ENCODE measurements at places on chromosomes 13 and 19.

- no peak for DNase-seq
Measured at GRCh38 chr13:109656206-109656605, 130.2 kb downstream of the IRS2 start.

- DNase-seq: no peak
Measured at GRCh38 chr13:39768962-39769361, 113.5 kb downstream of the COG6 start.

- DNase-seq: no peak
Measured at GRCh38 chr19:55031178-55031577, 6.9 kb downstream of the GP6 start.

DNA sequence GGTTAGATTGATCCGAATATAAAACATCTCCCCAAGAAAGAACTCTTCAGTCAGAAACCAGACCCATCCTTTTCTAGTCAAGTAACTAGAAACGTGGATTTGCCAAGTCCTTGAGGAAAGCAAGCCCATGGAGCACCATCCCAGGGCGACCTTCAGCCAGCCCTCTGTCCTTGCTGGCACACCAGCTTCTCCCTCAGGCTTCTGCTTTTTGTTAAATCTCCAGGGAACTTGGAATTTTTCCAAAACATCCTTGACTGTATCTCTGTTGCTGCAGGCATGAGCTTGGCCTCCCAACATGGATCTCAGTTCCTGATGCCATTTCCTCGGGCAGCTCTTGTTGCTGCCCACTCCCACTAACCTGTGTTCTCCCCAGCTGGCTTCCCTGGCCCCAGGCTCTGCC lies 27.1 kb upstream of the C1QTNF9 start:
- DNase-seq: no peak

- DNase-seq: no peak
Measured at GRCh38 chr19:54456423-54457373, 6.9 kb downstream of the LENG9 start.

- no peak for DNase-seq
Measured at GRCh38 chr19:33324628-33325027, 22.3 kb upstream of the CEBPA start.

DNA sequence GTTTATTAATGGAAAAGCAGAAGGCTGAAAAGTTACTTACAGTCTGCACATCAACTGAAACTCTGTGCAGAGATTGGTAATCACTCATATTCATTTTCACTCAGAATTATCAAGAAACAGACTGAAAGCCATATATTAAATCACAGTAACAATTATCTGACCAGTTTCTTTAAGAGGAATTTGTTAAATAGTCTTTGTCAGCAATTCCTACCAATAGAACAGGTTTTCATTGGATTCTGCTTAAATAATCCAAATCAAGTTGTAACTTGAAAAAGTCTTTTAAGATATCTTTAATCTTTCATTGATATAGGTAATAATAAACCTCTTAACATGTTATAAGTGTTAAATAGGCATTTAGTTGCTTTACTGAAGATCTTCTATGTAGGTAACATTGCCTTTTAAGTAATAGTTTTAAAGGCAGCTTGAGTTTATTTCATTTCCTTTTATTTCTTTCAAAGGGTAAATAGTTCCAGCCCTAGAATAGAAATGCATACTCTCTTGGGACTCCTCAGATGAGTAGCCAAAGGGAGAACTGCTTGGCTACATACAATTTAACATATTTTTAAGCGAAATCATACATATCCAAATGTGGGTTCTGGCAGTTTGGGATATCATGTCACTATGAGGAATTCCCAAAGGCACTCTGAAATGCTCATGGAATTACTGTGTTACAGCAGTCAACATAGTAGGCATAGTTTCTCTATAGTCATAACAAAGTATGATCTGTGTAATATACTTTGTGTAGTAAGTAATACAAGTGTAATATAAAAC lies 326.0 kb upstream of the SPRY2 start:
- no peak for DNase-seq
